ENCODE measurements at places on chromosomes 2 and 18.

GRCh38 chr2:59885541-59885940 is 667.9 kb downstream of the BCL11A start:
- DNase-seq, result no peak

- no peak for DNase-seq
Measured at GRCh38 chr2:227098162-227098515, 65.9 kb downstream of the COL4A4 start.

DNA sequence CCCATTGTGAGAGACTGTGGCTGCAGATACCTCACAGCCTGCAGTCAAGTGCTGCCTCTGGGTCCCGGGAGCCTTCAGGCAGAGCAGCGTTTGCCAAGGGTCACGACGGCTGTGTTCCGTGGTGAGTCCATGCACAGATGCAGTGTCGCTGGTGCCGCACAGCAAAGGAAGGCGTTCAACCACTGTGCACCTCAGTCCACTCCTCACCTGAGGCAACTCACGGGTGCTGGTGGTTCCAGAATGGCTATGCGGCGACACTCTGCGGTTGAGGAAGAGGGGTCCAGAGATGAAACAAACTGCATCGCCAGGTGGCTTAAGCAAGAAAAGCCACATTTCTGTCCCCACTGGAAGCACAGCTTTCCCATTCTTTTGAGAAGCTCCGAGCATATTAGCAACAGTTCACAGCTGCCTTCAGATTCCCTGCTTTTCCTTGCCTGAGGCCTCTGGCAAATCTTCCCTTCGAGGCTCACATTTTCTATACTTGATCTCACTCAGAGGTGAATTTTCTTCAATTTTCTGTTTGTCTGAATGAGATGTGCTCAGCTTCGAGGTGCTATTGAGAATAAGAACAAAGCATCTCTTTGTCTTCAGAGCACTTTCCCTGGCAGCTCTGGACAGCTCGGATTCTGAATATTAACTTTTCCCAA is 208.8 kb upstream of the TWIST2 start:
- no peak for DNase-seq

DNA sequence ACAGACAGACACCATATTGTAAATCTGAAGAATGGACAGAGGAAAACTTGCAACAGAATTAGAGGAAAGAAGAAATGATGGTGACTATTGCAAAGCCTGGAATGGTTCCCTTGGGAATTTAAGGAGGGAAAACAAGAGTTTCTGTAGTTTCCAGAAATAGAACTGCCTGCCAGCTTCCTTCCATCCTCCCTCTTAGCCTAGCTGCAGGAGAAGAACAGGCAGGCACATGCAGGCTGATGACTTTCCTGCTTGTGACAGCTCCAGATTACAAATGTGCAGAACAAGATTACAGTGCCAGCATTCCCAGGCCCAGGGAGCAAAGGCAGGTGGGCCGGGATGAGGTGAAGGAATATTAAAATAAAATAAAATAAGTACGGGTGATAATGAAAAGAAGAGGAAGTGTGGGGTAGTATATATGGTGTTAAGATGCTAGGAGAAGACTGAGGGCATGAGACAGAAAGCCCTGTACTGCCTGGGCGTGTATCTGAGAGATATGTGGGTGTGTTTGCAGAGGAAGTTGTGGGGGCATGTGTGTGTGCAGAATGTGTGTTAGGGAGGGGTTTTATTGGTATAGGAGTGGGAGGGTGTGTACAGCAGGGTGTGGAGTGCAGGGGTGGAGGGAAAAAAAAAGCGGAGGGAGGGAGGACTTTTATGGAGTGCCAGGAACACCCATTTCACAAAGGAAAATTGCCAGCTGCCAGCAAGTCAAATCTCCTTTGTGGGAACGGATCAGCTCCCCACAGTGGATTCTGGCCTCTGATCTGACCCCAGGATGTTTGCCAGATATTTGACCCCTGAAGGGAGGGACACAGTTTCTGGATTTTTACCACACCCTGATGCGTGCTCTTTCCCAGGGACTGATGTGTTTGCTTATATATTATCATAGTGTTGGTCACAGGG is 43.9 kb upstream of the NEMP2 start:
- DNase-seq, result peak; percentile 39

DNA sequence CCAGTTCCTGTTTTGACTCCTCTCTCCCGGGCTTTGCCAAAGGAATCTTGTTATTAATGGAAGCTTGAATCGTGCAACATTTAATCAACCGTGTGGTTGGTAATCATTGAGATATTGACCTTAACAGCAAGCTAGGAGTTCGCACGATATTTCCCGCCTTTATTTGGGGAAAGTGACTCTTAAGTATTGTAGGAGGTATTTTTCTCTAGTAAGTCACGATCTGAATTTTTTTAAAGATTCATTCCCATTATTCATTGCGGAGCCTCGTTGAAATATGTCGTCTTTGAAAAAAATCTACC is 663 bp downstream of the NUP35 start:
- no peak for DNase-seq

DNA sequence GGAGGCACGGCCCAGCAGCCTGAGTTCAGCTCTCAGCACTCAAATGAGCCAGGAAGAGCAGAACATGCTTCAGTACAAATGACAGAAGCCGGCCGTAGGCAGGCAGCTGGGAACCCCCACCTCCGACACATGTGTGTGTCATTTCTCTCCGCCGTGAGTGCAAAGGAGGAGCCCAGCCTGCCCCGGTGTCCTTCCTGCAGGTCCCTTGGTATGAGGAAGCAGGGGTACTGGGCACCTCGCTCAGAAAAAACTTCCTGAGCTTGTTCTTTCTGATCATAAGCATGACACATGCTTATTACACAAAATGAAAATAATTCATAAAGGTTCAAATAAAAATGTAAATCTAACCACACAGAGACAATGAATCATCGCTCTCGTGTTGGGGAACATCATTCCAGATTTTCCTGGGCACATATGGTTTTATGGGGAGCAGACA is 35.3 kb downstream of the KCNF1 start:
- peak; percentile 59 for DNase-seq

DNA sequence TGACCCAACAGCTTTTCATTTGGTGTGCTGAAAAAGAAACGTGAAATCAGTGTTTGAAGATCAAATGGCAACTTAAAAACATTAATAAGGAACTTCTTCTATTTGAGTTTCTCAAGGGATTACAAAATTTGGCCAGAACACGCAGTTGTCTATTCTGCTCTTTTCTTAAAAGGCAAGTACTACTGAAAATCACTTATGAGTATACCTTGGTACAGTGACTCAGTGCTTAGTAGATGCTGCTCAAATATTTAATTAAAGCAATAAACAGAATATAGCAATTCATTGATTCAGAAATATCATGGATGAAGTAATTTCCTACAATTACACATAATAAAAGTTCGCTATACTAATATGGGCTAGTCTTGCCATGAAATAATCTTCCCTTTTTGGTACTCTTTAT is 38.2 kb upstream of the MCM6 start:
- no peak for DNase-seq

GRCh38 chr18:56127322-56128099 is 510.9 kb downstream of the TXNL1 start:
- DNase-seq, result no peak

GRCh38 chr18:78912844-78913243 is 66.8 kb upstream of the SALL3 start:
- DNase-seq, result no peak

DNA sequence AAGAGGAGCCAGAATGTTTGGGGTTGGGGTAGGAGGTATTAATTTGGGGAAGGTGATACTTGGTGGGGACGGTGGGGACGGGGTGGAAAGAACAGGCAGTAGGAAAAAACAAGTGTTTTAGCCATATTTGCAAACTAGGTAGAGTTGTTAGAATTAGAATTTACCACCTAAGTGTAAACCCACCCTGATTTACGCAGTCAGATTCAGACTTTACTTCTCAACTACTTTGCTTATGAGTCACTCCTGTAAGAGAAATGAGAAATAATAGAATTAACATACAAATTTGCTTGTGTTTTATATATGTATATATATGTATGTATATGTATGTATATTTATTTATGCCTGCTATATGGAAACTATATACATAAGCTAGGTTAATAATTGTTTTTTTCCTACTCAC is 1168.2 kb upstream of the ZEB2 start:
- DNase-seq, result no peak

DNA sequence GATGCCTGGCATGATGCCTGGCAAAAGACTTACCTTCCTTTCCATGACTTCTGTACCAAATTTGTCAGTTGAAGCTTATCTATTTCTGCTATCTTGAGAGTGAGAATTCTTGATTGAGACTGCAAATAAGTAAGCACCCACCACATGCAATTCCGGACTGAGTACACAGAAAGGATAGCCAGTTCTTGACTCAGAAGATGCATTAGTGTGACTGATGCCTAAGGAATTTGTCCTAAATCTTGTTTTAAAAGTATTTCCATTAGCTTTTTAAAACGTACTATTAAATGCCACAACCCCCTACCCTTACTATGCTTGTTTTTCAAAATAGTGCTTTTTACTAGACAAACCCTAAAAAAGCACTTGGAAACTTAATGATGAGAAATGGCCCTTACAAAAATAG is 545 bp downstream of the MPP4 start:
- no peak for DNase-seq

GRCh38 chr2:20707601-20708000 is 40.7 kb downstream of the GDF7 start:
- no peak for DNase-seq

DNA sequence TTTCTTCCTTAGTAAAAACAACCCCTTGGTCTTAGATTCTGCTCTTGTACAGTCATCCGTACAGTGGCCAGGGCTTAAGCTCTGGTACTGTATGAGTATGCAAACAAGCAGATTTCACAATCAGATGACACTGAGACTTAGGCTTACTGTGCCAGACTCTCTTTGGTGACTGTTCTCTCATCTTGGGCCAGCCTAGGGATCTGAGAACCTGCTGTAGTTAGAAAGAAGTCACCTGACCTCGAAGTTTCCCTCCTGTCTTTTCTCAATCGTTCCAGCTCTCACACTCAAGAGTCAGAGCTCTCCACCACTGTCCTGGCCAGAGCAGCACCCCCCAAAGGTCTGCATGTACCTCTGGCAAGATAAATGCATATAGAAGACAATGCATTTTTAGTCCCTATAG is 63.2 kb downstream of the ZEB2 start:
- no peak for DNase-seq

DNA sequence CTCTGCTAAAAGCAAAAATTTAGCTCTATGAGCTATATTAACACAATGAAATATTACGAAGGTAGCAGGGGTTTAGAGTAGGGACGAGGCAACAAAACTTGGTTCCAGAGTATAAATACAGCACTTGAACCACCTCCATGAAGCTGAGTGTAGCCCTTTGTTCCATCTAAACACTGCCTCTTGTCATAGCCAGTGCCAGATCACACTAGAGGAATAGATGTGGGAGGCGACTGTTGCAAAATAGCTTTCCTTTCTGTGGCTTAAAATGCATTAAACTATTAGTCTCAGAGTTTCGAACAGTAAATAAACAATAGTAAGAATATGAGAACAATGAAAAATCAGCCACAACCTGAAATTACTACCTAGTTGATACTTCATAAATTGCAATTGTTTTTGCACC is 29.8 kb downstream of the PIEZO2 start:
- DNase-seq, result no peak

- no peak for DNase-seq
Measured at GRCh38 chr2:58030771-58031170, 15.8 kb upstream of the VRK2 start.

DNA sequence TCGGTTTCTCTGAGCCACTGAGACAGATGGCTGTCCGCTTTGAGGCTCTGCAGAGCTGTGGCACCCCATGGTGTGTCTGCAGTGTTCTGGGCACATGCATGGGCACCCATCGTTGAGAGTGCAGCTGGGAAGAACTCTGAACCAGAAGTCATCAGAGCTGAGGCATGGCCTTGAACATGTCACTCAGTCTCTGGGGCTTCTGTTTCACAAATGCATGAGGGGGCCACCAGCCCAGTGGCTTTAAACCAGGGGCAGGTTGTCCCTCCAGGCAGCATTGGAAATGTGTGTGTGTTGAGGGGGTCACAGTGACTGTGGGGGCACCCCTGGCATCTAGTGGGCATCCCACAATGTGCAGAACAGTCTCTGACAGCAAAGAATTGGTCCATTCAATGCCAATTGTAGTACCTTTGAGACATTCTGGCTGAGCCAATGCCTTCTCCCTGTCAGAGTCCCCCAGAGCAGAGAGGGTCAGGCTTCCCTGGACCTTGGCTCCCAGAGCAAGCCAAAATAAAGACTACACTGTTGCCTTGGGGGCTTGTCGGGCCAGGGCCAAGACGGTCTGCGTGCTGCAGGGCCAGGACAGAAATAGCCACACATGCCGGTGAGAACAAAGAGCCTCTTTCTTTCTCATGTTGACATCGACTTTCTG is 9.3 kb upstream of the PSMD1 start:
- DNase-seq, result peak; percentile 22

DNA sequence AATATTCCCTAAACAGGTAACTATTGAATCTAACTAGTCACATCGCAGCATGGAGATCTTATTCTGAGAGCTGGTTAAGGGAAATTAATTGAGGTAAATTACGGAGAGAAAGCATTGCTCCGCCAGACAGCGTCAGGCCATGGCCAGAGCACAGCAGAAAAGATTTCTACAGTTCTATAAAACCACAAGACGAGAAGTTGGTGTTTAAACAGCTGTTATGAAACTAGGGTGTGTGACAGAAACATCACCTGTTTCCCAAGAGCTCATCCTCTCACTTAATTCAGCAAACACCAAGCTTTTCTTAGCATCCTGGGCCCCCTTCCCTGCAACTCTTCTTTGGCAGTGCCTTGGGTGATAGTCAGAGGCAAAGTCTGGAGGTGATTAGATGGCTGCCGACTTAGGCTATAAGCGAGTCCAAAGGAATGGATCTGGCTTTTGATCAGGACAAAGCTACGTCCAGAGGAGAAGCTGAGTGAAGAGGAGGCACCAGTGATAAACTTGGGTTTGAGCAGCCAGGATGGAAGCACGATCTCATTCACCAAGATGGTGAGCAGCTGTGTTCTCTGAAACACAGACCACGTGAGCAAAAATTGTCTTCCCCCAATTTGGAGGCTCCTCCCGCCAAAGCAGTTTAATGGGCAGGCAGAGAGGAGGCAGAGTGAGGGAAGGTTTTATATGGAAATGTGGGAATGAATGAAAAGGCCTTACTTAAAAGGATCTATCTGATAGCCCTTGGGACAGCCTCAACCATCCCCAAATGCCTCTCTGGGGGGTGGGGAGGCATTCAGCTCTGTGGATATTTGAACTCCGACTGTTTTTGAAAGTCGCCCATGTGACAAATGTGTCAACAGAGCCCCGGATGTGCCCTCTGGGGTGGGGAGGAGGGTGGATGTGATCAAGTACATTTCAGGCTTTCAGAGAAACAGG is 57.8 kb downstream of the PKDCC start:
- no peak for DNase-seq

- no peak for DNase-seq
Measured at GRCh38 chr18:24850532-24850931, 390.1 kb downstream of the HRH4 start.

- DNase-seq, result no peak
Measured at GRCh38 chr2:112001136-112001715, 53.8 kb upstream of the TMEM87B start.

DNA sequence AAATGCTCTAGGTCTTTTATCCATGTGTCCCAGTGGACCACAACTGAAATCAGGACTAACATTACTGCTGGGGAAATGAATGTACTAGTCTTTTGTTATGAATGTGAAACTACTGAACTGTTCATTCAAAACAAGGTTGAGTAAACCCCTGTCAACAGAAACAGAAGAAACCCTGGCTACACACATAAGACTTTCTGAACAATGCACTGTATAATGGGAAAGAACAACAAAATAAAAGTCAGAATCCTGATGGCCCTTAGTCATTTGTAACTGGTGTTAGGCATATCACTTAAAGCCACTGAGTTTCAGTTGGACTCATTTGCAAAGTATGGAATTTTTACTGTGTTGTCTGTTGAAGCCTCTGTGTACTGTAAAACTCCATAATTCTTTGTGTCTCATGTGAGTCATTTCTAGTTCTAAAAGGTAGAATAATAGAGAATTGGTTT is 77.0 kb upstream of the UBXN4 start:
- DNase-seq, result no peak
